ENCODE measurements at places on chromosomes 6 and 20. TPM values are rescaled to one million over a fixed set of nuclear protein-coding genes. Genes with fewer than 3 reads are reported as not detected.

DNA sequence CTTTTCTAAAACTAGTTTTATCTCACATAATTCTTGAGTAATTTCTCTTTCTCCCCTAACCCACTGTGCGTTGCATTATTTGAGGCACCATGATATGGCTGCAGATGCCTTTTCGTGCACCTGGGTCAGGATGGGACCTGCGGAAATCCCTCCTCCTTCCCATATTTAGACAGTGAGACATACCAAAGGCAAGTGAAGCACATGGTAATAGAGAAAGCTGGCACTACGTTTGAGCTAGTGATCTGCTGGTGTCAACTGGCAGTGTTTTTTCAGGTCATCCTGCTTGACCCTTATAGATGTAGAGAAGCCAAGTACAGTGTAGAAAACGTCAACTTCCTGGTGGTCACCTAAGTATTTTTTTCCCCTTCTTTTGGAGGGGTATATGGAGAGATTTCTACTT is 71.7 kb downstream of the FOXO3 start:
- ATAC-seq = no peak

- ATAC-seq = no peak
Measured at GRCh38 chr6:36029464-36029863, 1.9 kb downstream of the MAPK14 start.

DNA sequence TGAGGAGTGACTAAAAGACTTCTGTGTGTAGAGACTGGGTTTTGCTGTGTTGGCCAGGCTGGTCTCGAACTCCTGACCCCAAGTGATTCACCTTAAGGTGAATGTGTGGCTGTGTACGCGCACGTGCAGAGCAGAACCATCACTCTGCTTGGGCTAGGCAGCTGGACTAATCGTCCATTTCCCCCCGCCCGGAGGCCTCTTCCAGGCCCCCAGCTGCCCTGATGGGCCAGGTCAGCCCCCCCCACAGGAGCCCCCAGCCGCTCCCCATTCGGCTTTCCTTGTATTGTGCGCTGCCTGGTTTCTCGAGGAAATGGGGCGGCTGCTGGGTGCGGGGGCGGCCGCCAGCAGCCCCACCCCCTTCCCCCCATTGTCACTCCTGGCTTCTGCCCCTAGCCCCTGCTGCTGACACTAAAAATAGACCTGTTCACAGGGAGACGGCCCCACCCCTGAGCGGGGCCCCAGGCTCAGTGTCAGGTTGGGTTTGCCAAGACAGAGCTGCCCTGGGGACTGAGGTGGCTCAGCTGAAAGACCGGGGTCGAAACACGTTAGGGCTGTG is 24.6 kb upstream of the CSNK2A1 start:
- ATAC-seq = peak; percentile 28

Gene SPATS1
- not detected for total RNA-seq

Gene CASS4
- total RNA-seq = 5.1 TPM

Gene NQO2
- 29.3 TPM for total RNA-seq

Gene GABRR2
- total RNA-seq = 0.64 TPM

Gene KHDC1L
- total RNA-seq = not detected

GRCh38 chr6:159693894-159694545 is 979 bp upstream of the SOD2 start:
- peak; percentile 65 for ATAC-seq

DNA sequence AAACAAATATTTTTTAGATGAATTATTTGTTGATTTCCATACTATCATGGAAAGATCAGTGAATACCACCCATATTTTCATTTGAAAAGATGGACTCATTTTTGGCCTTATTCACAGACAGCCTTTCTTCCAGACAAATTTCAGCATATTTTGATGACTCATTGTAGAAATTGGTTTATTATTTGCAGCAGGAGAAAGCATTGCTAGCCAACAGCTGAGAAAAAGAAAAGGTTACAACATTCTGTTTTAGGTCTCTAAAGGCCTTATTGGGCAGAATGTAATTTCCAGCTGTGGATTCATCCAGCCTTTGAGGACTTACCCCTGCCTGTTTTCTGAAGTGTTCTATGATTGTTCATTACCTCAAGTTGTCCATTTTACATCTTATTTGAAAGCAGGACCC is 201.9 kb downstream of the PLCB4 start:
- no peak for ATAC-seq

GRCh38 chr20:20969701-20970280 is 136.4 kb downstream of the LINC00237 start:
- no peak for ATAC-seq

- ATAC-seq = no peak
Measured at GRCh38 chr6:91802431-91802830, 1215.6 kb upstream of the MAP3K7 start.

DNA sequence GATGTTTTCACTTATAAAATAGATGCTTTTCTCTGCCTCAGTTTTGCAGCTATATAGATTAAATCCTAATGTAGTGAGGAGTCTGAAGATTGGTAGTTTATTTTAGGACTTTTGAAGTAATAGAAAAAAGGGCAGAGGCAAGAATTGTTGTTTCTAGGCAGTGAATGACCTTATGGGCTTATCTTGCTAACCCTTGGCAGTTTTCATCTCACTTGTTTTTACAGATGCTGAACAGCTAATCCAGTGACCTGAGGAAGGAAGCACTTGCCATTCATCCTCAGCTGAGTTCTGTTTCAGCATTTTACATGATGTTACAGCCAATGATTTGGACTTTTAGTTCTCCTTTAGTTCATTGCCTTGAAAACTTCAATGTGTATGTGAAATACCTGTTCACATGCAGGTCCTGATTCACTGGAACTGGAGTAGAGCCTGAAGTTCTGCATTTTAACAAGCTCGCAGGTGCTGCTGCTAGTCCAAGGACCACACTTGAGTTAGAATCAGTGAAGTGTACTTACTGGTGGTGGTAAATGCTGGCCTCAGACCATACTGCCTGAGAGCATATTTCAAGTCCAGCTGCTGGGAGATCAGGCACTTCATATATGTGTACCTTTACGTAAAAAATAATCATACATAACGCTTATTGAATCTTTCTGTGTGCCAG is 86.9 kb downstream of the TULP4 start:
- ATAC-seq = no peak

DNA sequence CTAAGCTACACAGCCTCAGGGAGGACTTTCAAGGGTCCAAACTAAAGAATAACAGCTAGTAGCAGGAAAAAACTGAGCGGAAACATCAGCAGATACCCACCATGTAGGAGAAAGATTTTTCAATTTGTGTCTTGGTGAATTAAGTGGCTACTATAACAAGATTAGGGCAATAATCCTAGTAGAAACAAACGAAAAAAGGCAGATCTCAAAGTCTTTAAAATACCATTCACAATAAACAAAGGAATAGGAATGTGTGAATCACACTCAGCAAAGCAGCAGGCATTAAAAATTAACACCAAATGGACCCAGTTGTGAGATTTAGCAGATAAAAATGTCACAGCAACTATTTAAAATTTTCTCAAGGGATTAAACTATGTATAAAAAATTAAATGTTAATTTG is 761.2 kb downstream of the TENT5A start:
- no peak for ATAC-seq

Measured in activated T-helper 17 cell treated with anti-CD3 and anti-CD28 coated beads, Interleukin-2, amount 50 U/mL, for 72 hours (primary cell).